ENCODE measurements at places on chromosomes 2 and 18. TPM values are rescaled to one million over a fixed set of nuclear protein-coding genes. Genes with fewer than 3 reads are reported as not detected.

DNA sequence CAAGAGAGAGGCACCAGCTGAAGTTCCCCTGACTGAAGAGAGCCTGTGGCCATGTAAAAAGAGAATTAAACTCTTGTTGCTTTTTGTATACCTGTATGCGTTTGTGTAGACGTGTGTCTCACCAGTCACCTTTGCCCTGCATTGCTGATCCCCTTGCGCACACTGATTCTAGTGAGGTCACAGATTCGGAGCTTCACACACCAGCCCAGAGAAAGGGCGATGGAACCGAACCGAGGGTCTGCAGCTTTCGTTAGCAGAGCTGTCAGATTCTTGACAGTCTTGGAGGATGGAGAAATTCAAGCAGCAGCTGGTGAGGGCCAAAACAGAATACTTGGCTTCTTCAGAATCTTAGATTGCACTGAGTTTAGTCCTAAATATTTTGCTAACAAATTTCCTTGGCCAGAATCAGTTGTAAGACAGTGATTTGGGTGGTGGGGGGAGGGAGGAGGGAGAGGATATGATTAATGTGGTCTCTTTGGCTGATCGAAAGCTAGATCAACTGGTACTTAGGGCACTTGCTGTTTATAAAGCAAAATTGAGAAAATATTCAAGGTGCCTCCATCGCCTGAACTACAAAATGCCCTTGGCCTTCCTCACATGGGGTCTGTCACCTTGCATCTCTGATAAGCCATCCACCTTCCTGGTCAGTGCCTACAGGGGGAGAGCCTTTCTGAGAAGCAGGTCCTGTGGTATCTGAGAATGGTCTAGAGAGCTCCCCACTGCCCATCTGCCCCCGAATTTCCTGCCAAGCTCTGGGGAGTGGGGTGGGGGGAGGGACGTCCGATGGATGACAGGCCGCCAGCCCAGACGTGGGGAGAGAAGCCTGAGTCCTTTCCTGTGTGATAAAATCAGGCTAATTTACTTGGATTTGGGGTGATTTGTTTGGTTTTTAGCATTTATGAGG, 123.5 kb downstream of the CABLES1 start:
- DNase-seq = no peak

- no peak for DNase-seq
Observed at GRCh38 chr18:13613099-13613498, 113.3 kb downstream of the FAM210A start.

GRCh38 chr2:143640826-143641225, 511.6 kb downstream of the ARHGAP15 start:
- DNase-seq = no peak

- no peak for DNase-seq
Observed at GRCh38 chr2:118371515-118371914, 283.2 kb downstream of the INSIG2 start.

DNA sequence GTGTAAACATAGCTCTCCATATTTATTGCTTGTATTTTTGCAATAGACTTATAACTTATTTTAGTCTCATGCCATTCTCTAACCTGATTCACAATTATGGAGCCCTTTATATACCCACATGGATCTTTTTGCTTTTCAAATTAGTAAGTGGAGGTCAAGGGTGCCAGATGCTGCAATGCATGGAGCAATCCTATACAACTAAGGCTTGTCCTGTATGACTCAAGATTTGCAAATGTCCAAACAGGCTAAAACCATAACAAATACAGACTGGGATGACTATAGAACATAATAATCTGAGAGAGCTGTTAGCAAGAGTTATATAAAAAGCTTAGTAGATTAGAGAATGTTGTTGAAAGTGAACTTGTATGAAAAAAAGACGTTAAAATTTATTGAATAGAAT, 690.4 kb upstream of the NRXN1 start:
- no peak for DNase-seq

TUBA3E gene
- not detected for total RNA-seq

DNA sequence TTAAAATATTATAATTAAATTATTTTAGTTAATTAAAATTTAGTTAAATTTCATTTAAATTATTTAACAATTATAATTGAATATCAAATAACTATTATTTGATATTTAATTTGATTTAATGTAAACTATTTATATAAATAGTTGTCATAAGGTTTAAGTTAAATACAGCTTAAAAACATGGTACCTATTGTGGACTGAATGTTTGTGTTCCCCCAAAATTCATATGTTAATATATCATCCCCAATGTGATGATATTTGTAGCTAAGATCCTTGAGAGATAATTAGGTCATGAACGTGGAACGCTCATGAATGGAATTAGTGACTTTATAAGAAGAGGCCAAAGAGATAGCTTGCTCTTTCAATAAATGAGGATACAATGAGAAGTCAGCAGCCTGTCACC, 505.7 kb upstream of the LRATD1 start:
- DNase-seq = no peak

KRCC1 gene
- 15.5 TPM for total RNA-seq

Data from skin of body (tissue), 3 donors.